SJSA1 (cell line): ENCODE measurements at places on chromosomes 5 and 9.

GRCh38 chr5:60811105-60811504 is 33.0 kb downstream of the ELOVL7 start:
- no peak for DNase-seq

DNA sequence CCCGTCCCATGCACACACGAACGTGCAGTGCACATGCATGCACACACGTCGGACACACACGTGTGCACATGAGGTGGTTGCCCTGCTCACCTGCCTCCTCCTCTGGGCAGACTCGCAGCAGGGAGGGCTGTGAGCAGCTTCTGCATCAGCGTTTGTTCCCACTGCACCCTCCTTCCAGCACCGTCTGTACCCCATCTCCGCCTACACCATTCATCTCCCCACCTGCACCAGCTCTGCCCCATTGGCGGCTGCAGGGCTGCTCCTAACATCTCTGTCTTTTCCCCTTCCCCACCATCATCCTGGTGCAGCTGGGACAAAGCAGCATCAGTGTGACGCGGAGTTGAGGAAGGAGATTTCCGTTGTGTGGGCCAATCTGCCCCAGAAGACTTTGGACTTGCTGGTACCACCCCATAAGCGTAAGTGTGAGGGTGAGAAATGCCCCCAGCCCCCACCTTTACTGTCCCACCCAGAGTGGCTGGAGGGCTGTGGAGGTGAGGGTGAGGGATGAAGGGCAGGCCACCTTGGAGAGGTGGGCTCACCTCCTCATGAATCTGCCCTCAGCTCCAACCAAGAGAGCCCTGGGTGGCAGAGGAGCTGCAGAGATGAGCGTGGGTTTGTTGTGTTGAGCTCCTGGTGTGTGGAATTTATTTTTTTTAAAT is 234.6 kb downstream of the CACNA1B start:
- no peak for DNase-seq

- DNase-seq = no peak
These were observed 4.6 kb upstream of the SUSD3 start for GRCh38 chr9:93053781-93054331.

- no peak for DNase-seq
These were observed 7.8 kb downstream of the TOR1B start for GRCh38 chr9:129810788-129811187.

- DNase-seq = no peak
These were observed 490.7 kb upstream of the PTPRD start for GRCh38 chr9:11103525-11103924.

DNA sequence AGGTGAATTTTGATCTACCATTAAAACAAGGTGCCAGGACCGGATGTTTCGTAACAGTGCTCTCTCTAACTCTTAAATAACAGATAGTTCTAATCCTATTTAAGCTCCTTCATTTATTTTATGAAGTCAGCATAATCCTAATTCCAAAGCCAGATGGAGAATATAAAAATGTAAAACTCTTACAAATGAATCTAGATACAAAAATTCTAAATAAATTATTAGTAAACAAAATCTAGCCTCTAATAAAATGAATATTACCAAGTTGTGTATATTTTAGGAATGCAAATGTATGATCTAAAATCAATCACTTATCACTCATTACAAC is 32.4 kb upstream of the IL33 start:
- DNase-seq = no peak

DNA sequence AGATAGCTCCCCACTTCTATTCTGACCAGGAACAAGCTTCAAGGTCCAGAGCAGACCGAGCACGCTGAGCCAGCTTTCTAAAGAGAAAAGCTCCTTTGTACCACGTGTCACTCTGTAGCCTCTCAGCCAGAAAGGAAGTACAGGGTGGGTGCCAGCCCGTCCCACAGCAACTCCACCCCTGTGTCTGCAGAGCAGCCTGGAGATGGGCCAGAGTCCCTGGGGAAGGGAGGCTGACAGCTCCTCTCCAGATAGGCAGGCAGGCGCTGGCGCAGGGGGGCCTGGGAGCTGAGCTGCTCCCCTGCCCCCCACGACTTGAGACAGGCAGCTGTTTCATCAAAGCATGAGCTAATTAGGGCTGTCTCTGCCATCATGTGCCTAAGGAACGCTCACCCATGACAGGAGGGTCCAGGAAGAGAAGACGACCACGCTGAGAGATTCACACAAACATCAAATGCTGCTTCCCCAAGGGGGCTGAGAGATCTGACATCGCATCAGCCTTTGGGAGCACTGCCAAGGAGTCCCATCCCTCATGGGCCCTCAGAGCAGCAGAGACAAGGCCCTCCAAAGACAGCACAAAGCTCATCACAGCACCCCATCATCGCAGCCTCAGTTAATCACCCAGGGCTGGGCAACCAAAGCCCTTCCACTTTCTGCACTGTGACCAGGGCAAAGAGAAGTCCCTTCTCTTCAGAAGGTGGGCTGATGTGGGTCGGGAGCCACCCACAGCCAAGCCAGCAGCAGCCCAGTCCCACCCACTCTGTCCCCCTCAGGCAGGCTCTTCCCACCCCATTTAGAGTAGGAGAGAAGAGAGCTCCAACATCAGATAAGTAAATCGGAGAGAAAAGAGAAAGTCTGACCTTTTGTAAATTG is 78.5 kb upstream of the LRRTM2 start:
- no peak for DNase-seq

DNA sequence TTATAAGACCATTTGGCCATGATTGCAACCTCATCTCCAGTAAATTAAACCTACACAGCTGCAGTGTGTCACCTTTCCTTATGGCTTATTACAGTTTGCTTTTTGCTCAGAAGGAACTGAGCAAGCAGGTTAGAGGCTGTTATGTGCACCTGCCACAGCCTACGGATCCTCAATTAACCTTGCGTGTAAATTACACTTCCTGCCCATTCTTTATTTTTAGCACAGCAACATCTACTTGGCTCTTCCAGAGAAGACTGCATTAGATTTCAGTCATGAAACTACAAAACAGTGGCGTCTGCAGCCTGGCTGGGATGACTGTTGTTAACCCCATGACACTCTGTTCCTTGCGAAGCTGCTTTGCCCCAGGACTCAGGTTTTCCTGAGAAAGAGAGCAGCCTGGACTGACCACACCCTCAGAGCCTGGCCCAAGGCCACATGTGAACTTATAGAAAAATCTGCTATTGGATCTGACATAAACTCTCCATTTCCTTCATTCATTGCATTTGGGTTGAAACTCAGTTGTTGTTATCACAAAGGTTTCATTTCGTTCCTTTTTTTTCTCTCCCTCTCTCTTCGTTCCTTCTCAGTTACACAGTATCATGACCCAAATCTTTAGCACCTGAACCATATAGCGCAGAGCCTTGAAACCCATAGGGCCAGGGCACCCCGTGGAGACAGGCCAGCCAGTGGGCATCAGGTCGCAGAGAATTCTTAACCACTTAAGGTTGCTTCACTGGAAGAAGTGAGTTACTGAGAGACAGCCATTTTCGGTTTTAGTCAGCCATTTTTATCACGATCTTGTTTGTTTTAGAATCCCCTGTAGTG is 138.6 kb downstream of the PALM2AKAP2 start:
- no peak for DNase-seq

DNA sequence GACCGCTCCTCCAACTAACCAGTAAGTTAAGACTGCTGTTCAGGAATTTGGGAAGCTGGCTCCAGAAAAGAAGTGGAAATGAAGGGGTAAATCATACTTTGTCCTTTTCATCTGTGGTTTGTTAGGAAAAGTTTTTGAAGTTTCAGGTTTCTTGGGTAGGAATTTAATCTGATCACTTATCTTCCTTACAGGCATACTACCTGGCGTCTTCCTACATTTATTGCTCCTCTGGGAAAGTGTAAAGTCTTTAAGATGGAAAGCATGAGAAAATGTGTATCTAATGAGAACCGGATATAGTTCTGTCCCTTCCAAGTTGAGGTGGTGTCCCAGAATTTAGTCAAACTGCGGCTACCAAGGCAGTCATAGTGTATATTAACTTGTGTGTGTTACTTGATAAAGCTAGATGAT is 1.3 kb downstream of the RASA1 start:
- DNase-seq = no peak

- DNase-seq = peak; percentile 81
These were observed 81.5 kb downstream of the SHB start for GRCh38 chr9:37987467-37987981.

DNA sequence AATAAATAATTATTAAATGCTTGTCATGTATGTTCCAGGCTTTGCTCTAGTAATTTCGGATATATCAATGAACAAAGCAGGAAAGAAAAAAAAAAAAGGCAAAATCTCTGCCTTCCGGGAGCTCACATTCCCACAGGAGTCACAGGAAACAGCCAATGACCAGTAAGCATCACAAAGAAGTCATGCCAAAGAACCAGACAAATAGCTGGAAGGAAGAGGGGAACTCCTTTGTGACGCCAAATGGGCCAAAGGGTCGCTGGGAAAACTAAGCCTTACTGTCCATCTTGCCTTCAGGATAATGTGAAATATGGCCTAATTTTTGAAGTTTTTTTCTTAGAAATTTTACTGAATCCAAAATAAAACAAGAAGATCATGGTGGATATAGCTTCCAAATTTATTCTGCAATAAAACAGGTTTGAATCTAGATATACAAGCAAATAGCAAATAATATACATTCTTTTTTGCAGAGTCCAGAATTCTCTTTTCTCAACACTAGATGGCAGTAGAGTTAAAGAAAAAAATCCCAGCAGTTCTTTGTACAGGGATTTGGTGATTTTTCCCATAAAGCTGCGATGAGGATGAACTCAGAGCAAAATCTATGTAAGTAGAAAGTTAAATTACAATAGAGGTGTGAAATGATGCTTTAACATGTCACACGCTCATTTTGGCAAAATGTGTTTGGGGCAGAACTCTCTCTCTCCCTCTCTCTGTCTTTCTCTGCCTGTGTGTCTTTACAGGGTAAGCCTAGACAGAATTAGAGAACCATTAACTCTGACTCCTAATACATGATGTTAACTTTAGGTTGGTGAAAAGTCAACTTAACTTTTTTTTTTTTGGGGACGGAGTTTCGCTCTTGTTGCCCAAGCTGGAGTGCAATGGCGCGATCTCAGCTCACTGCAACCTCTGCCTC is 60.0 kb upstream of the TUT7 start:
- peak; percentile 44 for DNase-seq

- DNase-seq = no peak
These were observed 14.0 kb upstream of the GPR151 start for GRCh38 chr5:146529984-146530383.

DNA sequence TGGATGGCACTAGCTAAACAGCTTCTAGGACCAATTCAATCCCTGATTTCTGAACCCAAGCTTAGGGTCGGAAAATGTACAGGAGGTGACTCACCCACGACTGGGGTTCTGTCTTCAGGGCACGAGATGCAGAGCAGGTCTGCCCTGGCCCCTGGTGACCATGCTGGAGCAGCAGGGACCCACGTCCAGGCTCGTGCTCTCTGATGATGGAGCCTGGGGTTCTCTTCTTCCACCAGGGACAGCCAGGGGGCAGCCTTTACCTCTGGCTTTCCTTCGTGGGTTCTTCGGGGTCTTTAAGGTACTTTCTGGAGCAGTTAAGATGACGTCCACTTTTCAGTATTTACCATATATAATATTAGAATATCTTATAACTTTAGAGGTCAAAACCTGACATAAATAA is 2.1 kb downstream of the CFAP77 start:
- DNase-seq = no peak

DNA sequence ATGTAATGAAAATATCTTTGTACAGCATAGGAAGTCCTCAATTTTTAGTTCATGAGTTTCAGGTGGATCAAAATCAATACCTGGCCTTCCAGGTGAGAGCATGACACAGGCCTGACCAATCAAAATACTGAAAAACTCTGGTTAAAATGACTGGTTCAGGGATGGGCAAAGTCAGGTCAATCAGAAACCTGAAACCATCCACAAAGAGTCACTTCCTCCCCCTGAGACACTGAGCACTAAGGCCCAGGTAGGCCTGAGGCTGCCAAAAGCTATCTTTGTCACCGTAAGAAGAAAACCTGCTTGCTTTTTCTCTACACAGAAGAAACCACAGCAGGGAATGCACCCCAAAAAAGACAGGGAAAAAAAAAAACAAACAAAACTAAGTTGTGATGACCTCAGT is 444.8 kb downstream of the TLR4 start:
- no peak for DNase-seq

- no peak for DNase-seq
These were observed 126.4 kb downstream of the ADAMTS6 start for GRCh38 chr5:65355301-65355700.

DNA sequence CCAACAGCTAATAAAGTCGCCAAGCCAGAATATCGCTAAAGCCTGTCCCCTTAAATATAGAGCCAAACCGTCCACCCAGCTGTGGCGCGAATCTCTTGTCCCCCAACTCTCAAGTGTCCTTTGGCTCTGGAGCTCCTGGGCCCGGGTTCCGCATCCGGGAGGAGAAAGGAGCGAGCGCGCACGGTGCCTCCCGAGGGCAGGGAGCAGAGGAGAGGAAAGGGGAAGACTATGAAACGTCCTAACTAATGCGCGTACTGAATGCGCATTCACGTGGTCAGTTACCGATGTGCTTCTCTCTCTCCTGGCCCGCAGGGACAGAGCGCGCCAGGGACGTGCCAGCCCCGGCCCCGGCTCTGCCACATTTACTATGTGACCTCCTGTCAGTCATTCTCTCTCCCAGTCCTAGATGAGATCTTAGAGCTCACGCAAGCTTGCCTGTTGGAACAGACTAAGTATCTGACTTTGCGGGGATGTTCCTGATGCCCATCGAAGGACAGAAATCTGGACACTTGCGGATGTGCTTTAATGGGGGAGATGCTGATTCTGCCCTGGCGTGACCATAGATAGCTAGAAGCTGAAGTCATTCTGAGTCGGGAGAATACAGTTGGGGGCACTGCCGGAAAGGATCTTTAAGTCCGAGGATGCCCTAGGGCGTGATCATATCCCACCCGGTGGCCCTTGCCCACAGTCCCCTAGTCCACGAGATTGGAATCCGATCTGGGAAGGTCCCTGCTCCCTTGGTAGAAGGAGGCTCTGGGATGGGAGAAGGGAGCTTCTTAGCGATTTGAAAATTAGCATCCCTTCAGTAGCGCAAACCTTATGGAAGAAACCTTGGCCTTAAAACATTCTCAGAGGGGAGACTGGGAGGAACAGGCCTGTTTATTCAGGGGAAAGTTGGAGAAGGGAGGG is 5.7 kb upstream of the EBF1 start:
- DNase-seq = no peak

GRCh38 chr5:55101556-55102276 is 730 bp upstream of the GZMA start:
- no peak for DNase-seq

- DNase-seq = no peak
These were observed 19.5 kb downstream of the DCAF10 start for GRCh38 chr9:37820142-37820541.

GRCh38 chr5:93100976-93101375 is 480.0 kb downstream of the NR2F1-AS1 start:
- DNase-seq = no peak

DNA sequence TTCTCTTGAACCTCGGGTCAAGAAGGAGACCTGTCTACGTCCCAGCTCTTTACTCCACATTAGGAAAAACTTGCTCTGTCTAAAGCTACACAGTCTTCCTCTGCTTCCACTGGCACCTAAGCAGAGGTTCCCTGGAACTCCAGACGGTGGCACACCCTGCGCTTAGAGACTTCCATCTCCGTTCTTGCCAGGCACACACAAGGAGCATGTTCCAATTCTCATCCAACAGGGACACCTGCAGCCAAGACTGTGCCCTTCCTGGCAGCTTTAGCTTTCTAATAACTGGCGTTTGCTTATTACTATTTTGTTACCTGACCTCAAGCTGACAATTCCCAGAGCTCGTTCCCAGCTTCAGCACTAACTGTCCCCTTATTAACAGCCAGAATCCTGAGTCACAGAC is 16.0 kb downstream of the CAPSL start:
- DNase-seq = no peak

- DNase-seq = peak; percentile 85
These were observed 59.0 kb downstream of the DRD1 start for GRCh38 chr5:175384724-175385552.

GRCh38 chr5:8340739-8341344 is 471.9 kb downstream of the MTRR start:
- no peak for DNase-seq
